Psoas muscle (tissue), 8 donors: ENCODE measurements at places on chromosomes 5 and 9.

GRCh38 chr5:132049559-132049958 is 10.9 kb upstream of the IL3 start:
- DNase-seq = no peak

DNA sequence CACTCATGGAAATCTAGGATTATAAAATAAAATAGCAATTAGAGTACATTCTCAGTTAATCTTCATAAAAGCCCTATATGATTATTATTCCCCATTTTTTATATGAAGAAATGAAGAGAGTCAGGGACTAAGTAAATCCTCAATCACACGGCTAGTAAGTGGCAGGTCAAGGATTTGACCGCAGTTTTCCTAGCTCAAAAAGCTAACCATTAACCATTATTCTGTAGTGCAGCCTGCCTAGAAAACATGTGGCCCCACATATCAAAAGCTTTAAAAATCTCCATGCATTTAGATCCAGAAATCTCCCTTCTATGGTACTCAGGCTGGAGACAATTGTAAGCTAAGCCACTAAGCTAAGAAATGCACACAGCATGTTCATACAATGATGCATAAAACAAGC is 21.4 kb downstream of the EPB41L4A start:
- DNase-seq = no peak

- DNase-seq = no peak
Measured at GRCh38 chr9:96027251-96028131, 152.0 kb downstream of the ERCC6L2 start.

GRCh38 chr5:116372931-116373597 is 201.6 kb downstream of the SEMA6A start:
- DNase-seq = no peak

DNA sequence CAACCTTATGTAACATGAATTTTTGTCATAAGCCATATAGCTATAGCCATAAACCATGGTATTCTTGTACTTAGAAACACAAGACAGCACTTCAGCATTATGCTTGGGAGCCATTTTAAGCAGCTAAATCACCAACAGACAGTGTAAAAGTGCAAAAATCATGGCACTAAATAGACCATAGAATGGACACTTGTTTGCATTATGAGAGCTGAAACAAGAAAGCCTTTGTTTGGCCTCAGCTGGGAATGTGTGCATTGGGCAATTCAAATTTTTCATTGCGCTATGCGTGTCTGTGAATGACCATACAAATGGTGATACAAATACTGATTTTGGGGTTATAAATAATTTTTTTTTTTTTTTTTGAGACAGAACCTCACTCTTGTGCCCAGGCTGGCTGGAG is 23.7 kb downstream of the KDM4C start:
- DNase-seq = no peak

- no peak for DNase-seq
Measured at GRCh38 chr9:97768746-97769145, 71.6 kb upstream of the XPA start.

DNA sequence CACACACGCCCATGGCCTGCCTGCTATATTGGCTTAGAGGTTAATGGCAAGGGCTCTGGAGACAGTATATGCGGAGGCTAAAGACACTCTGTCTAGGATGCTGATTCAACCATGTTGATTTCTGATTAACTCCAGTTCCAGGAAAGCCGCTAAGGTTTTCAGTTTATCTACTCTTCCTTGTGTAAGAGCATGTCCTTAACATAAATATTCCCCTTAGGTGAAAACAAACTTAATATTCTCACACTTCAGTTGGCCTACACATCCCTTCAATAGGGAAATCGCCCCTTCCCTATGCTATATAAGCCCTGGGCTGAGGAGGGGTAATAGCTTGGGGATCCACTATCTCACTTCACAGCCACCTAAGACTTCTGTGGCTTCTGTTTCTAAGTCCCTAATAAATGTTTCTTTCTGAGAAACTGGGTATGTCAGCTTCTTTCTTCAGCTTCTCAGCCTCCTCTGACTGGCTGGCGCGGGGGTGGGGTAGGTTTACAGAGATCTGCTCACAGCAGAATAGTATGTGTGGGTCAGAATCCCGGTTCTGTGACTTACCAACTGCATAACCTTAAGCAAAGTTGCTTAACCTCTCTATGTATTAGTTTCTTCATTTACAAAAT is 4.3 kb upstream of the GPX3 start:
- no peak for DNase-seq

- no peak for DNase-seq
Measured at GRCh38 chr9:92278110-92278509, 15.4 kb downstream of the IARS1 start.

- DNase-seq = no peak
Measured at GRCh38 chr9:124778575-124779367, 1.8 kb downstream of the OLFML2A start.

DNA sequence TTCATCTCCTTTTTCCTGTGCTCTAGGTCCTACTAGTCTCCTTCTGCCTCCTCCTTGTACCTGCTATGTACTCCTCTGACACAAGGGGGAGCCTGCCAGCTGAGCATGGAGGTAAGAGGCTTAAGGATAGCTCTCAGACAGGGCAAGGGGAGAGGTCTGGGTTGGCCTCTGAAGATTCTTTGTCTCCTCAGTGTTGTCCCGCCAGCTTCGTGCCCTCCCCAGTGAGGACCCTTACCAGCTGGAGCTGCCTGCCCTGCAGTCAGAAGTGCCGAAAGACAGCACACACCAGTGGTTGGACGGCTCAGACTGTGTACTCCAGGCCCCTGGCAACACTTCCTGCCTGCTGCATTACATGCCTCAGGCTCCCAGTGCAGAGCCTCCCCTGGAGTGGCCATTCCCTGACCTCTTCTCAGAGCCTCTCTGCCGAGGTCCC is 3.8 kb downstream of the CREB3 start:
- peak; percentile 49 for DNase-seq

GRCh38 chr9:93300175-93300572 is 116.2 kb downstream of the WNK2 start:
- DNase-seq = no peak

- DNase-seq = no peak
Measured at GRCh38 chr9:91900797-91901177, 49.2 kb downstream of the ROR2 start.

GRCh38 chr9:111839387-111839786 is 44.6 kb upstream of the SHOC1 start:
- DNase-seq = peak; percentile 18

- no peak for DNase-seq
Measured at GRCh38 chr5:96146675-96147074, 185.0 kb upstream of the ELL2 start.

DNA sequence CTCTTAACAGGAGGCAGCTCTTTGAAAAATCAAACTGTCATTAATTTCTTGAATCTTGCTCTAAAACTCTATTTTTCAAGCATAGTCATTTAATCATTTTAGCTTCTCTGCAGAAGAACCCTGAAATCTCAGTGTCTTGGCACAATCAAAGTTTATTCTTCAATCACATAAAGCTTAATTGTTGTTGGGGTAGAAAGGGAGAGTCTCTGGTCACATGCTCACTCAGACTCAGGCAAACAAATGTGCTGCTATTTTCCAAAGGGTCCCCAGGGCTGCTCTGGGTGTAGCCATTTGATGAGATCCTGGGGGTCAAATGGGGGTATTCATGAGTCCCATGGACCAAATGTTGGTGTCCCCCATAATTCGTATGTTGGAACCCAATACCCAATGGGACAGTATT is 114.8 kb downstream of the MSX2 start:
- DNase-seq = no peak

GRCh38 chr5:3377831-3378230 is 217.8 kb upstream of the IRX1 start:
- no peak for DNase-seq

- DNase-seq = peak; percentile 66
Measured at GRCh38 chr5:172958331-172959046, 735 bp upstream of the RPL26L1 start.

DNA sequence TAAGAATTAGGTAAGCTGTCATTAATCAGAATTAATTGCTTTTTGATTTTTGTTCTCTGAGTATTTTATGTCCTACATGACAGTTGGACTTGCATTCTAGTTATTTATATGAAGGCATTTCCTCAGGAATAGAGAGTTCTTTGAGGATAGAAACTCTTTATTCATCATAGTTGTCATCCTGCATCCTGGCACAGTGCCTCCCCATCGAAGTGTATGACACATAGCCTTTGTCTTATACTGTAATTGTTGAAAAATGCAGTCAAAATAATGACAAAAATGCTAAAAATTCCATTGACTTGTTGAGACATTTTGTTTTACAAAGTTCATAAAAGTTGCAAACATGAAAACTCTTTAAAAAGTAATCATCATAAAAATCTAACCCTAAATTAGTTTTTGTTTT is 36.5 kb downstream of the CFAP95 start:
- DNase-seq = no peak

DNA sequence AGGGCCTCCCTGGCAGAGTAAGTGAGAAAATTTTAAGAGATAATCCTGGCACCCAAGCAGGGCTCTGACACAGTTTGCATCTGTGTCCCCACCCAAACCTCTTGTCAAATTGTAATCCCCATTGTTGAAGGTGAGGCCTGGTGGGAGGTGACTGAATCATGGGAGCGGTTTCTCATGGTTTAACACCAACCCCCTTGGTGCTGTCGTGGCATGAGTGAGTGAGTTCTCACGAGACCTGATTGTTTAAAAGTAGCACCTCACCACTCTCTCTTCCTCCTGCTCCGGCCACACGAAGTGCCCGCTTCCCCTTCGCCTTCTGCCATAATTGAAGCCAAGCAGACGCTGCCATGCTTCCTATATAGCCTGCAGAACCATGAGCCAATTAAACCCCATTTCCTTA is 80.1 kb downstream of the FBXW11 start:
- DNase-seq = no peak

DNA sequence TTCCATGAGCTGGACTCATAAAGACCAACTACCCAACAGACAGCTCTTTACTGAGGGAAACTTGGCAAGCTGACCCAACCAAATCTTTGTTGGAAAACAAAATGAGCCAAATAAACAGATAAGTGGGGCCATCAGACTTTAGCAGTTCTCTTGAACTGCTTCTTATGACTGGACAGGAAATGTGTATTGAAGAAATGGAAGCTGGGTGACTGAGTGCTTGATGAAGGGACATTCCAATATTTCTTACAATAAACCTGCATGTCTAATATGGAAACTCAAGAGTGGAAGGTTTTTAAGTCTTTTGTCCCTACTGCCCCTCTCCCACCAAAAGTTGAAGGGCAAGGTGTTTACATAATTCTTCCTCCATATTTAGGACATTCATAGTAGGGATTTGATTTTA is 218.8 kb upstream of the NR4A3 start:
- DNase-seq = no peak

- DNase-seq = no peak
Measured at GRCh38 chr9:16407617-16408016, 462.9 kb downstream of the BNC2 start.

- no peak for DNase-seq
Measured at GRCh38 chr5:78726571-78726970, 78.0 kb upstream of the LHFPL2 start.

- DNase-seq = no peak
Measured at GRCh38 chr5:92769978-92770377, 811.0 kb downstream of the NR2F1-AS1 start.

- DNase-seq = peak; percentile 57
Measured at GRCh38 chr5:111530298-111530740, 18.0 kb upstream of the STARD4 start.

GRCh38 chr9:16825971-16826625 is 44.4 kb downstream of the BNC2 start:
- DNase-seq = no peak

- no peak for DNase-seq
Measured at GRCh38 chr9:77616191-77616590, 31.9 kb downstream of the GNA14 start.

DNA sequence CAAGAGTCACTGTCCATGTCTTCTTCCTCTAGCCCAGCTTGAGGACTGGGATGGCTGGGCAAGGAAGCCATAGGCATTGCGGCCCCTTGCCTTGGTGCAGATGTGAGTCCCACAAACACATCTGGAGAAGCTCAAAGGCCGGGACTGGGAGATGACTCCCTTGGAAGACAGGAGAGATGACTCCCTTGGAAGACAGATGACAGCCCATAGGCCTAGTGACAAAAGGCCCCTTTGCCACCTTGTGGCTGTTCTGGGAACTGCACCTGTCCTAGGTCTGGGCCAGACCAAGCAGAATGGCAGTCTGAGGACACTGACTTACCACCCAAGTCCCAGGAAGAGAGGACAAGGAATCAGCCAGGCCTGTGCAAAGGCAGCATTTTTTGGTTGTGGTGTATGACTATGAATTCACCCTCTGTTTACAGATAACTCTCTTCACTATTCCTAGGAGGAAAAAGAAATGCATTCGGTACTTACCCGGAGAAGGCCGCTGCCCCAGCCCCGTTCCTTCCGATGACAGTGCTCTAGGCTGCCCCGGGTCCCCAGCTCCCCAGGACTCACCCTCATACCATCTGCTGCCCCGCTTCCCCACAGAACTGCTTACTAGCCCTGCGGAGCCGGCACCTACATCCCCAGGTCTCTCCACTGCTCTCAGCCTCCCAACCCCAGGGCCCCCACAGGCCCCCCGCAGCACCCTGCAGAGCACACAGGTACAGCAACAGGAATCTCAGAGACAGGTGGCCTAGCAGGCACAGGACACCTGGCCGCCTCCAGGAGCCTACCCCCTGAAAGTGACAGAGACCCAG is 30.8 kb downstream of the SKP1 start:
- DNase-seq = peak; percentile 78

- no peak for DNase-seq
Measured at GRCh38 chr5:176776141-176776865, 34.1 kb upstream of the UNC5A start.

- no peak for DNase-seq
Measured at GRCh38 chr5:145225529-145225928, 609.6 kb downstream of the PRELID2 start.

DNA sequence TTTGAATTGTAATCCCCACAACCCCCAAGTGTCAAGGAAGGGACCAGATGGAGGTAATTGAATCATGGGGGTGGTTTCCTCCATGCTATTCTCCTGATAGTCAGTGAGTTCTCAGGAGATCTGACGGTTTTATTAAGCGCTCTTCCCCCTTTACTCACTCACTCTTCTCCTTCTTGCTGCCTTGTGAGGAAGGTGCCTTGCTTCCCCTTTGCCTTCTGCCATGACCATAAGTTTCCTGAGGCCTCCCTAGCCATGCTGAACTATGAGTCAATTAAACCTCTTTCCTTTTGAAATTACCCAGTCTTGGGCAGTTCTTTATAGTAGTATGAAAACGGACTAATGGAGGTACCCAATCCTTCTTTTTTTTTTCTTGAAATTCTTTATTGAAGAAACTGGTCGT is 2.2 kb upstream of the CEP120 start:
- DNase-seq = no peak

- no peak for DNase-seq
Measured at GRCh38 chr5:143343042-143343441, 60.4 kb downstream of the NR3C1 start.

- DNase-seq = no peak
Measured at GRCh38 chr5:33240558-33240957, 200.2 kb upstream of the TARS1 start.

- no peak for DNase-seq
Measured at GRCh38 chr9:77987081-77987656, 44.4 kb downstream of the GNAQ start.

DNA sequence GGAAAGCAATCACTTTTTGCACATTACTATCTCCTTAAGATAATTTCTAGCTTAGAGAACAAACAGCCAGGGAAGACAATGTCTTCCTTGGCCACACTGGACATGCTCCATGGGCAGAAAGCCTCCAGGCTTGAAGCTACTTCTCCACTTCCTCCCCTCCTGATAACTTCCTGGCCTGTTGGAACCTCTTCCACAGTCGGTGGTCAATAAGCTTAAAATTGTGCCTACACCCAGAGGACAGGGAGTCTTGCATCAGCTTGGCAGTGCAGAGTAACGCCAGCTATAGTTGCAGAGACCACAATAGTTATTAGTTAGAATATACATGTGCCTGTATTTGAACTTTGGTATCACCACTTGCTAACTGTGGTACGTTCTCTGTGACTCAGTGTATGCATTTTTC is 58.1 kb upstream of the ABCA1 start:
- DNase-seq = no peak
